Activated CD4-positive, alpha-beta memory T cell treated with anti-CD3 and anti-CD28 coated beads, Interleukin-2, amount 10 ng/mL, durations not matched to agents 7 days and 5 days (primary cell): ENCODE measurements at places on chromosomes 2 and 18. TPM values are rescaled to one million over a fixed set of nuclear protein-coding genes. Genes with fewer than 3 reads are reported as not detected.

DNA sequence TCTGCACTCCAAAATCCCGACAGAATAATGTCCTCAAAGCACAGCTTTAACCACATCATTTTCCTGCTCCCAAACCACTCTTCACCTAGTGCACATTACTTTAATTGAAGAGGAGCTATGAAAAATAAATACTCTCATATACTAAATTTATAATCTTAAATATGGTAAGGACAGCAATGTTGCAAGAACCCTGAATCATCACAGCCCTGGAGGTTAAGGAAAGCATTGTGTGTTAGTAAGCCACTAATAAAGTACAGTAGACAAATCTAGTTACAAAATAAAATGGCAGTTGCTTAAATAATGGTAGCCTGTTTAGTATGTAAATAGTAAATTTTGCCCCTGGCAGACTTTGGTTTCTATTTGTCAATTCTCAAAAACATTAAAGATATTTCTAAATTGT lies 27.0 kb upstream of the CCDC178 start:
- DNase-seq = no peak

GRCh38 chr2:118763797-118764196 lies 83.7 kb downstream of the EN1 start:
- no peak for DNase-seq

- no peak for DNase-seq
These were observed 129.0 kb downstream of the CABYR start for GRCh38 chr18:24267878-24268277.

DNA sequence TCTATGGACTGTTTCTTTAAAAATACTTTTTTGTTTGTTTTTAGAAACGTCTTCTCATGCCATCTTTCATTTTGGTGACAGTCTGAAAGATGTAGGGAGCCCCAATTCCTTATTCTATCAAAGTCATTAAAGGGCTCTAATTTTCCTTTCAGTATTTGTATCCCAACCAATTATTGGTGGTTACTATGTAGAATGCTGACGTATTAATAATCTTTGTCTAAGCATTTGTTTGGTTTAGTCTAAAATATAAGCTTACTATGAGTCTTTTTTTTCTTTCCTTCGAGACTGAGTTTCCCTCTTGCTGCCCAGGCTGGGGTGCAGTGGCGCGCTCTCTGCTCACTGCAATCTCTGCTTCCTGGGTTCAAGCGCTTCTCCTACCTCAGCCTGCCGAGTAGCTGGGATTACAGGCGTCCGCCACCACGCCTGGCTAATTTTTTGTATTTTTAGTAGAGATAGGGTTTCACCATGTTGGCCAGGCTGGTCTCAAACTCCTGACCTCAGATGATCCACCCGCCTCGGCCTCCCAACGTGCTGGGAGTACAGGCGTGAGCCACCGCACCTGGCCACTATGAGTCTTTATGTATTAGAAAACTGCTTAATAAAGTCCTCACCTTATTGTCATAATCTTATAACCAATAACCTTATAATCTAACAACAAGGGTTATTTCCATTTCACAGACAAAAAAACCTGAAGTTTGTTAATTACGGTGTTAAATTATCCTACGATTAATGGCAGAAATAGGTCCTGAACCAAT lies 849 bp upstream of the VRK2 start:
- DNase-seq = no peak

- DNase-seq = no peak
These were observed 60.7 kb upstream of the ARHGAP15 start for GRCh38 chr2:143068509-143068908.

DNA sequence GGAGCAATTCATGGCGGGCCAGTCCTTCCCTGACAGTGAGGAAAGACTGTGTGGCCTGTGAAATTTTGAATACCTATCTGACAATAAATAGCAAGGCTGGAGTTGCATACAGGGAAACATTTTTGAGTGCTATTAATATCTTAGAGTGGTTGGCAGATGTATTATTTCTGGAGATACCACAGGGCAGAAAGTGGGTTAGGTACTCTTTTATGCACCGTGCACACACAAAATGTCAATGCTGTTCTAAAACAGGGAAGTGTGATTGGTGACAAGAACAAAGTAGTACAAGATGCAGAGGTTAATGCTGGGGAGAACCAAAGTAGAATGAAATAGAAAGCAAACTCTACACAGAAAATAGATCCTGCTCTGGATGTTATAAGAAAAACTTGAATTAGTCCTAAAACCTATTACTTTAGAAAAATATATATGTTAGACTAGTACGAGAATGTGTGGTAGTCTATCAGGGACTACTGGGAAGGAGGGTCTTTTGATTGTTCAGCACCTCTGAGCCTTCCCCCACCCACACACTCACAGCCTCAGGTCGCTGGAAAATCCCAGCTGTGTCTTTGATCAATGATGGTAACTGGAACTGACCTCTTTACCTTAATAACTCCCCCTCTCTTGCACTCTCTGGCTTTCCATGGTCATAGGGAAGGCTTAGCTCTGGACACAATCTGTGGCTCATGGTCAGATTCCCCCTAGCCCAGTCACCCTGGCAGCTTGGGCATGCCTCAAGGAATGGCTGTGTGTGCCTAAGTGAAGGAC lies 58.2 kb downstream of the SERPINB8 start:
- no peak for DNase-seq

GRCh38 chr2:157257312-157258252 lies at the start of gene GALNT5:
Gene GALNT5 (plus strand): TSS chr2:157257705. CDS start chr2:157258083, 378 bp downstream.
- DNase-seq = no peak

DNA sequence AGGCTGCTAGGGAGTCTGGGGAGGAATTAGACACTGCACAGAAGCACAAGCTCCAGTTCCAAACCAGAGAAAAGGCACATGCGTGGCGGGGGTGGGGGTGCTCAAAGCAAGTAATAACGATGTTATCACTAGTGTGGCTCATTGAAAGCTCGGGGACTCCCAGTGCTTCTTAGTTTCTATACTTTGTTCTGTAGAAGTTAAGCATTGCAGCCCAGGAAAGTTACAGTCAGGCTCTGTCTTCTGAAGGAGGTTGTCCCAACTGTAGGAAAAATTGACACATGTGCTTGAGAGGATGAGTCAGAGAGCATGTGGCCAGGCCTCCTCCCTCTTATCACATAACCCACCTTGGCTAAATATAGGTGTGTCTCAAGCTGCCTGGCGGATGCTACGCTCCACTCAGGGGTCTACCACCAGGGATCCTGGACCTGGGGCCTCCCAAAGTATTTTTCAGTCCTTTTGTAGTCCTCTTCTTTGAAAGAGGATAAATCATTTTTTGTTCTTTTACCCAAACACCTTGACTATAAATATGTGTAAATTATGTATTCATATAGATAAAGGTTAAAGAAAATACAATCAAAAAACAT lies 3.8 kb downstream of the GALNT5 start:
- DNase-seq = peak; percentile 28

DNA sequence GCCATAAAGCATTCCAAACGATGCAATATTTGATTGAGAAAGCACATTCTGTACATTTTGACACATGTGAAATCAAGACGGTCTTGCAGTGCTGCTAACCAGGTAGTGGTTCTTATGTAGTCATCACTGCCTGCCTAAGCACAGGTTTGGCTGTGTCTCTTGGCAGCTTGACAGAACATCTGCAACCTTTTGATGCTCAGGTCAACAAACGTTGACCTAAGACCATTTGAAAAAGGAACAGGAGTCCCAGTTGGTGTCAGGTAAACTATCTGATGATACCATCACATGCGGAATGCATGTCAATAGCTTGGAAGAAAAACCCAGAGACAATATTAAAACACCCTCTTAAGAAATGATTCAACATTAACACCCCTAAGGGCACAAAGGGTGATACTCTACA lies 80.7 kb downstream of the L3MBTL4 start:
- DNase-seq = no peak

GRCh38 chr2:57084697-57085281 lies 901.0 kb downstream of the CCDC85A start:
- no peak for DNase-seq

- no peak for DNase-seq
These were observed 33.5 kb upstream of the RAB27B start for GRCh38 chr18:54794823-54795222.

DNA sequence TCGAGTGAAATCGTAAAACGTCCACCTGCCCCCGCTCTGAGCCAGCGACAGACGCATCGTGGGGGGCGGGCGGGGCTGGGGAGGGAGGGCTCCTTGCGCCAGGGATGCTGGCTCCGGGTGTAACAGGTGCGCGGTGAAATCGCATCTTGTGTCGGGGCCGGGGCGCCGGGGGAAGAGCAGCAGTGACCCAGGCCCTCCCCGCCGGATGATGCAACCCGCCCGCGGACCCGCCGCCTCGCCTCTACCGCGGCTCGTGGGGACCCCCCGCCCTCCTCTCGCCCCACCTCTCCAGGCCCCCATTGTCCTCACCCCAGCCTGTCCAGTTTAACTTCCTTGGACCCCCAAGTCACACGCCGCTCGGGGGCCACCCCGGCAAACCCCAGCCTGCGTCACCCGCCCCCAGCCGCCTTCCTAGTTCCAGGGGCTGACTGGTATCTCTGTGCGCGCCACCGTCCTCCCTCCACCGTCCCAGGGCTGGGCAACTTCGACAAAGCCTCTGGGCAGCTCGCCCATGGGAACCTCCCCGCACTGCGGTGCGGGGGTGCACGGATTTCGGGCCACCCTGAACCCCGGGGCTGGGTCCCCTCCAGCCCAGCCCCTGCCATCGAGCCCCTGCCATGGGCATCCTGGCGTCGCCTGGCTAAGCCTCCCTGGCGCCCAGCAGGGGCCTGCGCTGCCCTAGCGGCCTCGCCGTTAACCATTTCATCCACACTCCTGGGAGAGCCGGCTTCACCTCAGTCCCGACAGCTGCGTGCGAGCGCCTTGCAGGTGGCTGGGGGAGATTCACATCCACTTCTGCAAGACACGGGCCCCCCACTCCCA lies 799 bp upstream of the KIF1A start:
- DNase-seq = peak; percentile 16

- DNase-seq = no peak
These were observed 544 bp downstream of the ADRA2B start for GRCh38 chr2:96115631-96116423.

DNA sequence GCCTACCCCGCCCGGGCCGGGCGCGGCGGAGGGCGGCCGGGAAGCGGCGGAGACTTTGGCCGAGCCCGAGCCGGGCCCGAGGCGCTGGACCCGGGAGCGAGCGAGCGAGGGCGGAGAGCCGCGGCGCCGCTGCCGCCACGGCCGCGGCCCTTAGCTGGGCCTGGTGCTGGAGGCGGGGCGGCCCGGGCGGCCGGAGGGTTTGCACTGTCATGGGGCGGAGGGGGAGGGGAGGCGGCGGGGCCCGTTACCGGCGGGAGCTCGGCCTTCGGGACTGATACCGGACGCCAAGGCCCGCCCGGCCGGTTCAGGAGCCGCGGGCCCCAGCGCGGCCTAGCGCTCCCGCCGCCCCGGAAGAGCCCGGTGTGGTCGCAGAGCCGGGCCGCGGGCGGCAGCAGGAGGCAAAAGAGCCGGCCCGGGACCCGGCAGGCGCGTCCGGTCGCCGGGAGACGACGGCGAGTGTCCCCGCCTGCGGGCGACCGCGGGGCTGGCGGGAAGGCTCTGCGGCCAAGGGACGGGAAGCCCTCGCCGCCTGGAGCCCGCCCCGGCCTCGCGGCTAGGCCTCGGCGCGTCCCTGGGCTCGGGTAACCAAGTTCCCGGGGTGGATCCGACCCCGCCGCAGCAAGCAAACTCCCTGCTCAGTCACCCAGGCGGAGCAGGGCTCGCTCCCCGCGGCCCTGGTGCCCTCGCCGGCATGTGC lies 697 bp downstream of the KCMF1 start:
- DNase-seq = peak; percentile 75

DNA sequence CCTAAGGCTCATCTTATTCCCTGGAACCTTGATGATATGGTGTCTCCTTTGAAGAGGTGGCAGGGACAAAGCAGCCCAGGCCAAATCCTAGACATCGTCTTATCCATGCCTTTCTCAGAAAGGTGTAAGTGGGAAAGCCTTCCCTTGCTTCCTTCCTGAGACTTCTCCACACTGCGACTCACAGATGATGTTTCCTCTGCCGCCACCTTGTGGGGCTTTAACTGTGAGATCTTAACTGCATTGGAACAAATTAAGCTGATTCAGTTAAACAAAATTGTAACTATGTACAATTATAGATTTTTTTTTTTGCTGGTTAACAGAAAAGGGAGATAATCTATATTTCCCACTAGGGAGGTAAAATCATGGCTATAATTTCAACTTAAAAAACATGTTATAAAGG lies 10.0 kb upstream of the GCA start:
- no peak for DNase-seq

The TMEM198 gene
- 0.95 TPM for total RNA-seq

The TCF23 gene
- total RNA-seq = not detected

The CD302 gene
- 0.40 TPM for total RNA-seq

The ESPNL gene
- 0.05 TPM for total RNA-seq

The GALNT14 gene
- not detected for total RNA-seq
